ENCODE measurements at places on chromosomes 6 and 20. TPM values are rescaled to one million over a fixed set of nuclear protein-coding genes. Genes with fewer than 3 reads are reported as not detected.
A peak's percentile ranks its signal among the peaks of the same experiment; 100 is the strongest.

GRCh38 chr6:15562977-15563376 is 99.9 kb downstream of the DTNBP1 start:
- DNase-seq = no peak

DNA sequence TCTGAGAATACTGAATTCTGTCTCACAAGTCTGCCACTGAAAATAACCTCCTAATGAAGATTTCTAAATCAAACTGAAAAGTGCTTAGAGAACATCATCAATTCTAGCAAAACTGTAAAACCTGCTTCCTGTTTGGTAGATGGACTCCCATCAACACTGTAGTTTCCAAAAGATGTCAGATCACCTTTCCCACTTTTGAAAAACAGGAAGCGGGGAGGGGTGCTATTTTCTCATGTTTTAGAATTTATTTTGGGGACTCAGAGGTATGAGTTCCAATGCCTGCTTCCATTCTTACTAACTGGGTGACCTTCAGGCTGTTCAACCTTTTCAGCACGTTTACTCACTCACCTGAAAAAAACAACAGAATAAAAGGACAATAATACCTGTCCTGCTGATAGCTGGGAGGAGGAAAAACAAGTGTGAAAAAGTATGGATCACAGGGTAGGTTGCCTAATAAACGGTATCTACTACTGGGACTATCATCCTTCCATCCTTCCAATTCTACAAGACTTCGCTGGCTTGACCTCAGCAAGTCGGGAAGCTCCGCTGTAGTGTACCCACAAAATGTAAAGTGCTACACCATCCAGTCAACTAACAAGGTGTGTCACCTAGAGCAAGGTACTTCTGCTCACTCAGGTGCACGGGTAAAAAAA is 1.1 kb downstream of the ATP5F1E start:
- DNase-seq = no peak

Gene DEFB124
- not detected for total RNA-seq

Gene NFKBIE
- total RNA-seq = 5.4 TPM

GRCh38 chr20:19783966-19784401 is 25.9 kb downstream of the RIN2 start:
- DNase-seq = peak; percentile 56

DNA sequence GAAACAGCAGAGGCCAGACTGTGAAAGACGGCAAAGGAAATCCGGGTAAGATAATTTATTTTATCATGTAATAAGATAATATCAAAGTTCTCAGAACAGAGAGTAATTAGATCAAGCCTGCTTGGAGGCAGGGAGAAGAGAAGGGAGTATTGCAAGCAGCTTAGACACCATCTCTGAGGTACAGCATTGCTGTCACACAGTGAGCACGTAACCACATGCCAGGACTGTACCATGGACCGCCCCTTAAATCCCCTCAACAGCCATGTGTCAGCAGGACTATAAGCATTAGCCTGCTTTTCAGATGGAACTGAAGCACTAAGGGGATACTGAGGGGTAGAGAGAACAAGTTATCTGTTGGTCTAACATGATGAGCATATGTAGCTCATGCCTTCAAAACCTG is 141.5 kb downstream of the C6orf118 start:
- no peak for DNase-seq

GRCh38 chr6:7268362-7268761 is 44.6 kb downstream of the SSR1 start:
- DNase-seq = no peak

DNA sequence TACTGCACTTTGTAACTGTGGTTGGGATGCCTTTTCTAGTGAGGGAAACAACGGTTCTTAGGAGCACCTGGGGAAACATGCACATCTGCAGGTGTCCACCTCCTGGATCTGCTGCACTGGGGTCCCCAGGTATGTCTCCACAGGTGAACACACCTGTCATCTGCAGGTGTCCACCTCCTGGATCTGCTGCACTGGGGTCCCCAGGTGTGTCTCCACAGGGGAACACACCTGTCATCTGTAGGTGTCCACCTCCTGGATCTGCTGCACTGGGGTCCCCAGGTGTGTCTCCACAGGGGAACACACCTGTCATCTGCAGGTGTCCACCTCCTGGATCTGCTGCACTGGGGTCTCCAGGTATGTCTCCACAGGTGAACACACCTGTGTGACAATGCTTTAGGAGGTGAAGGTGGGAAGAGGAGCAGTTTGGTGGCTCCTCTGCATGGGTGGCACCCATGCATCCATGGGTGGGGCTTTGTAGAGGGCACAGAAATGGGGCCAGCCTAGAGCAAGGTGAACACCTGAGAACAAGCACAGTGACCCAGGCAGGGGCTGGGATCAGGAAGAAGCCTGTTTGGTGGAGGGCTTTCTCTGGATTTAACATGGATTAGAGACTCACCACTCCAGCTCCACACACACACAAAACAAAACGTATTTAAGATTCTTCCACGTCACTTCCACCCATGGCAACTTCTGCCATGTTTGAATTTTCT is 206.0 kb upstream of the CDH4 start:
- DNase-seq = no peak

GRCh38 chr6:170290296-170291128 is at the start of gene DLL1:
TSS of gene DLL1 (minus strand) at chr6:170291078. CDS start at chr6:170290139, 939 bp downstream.
- peak; percentile 28 for DNase-seq

- peak; percentile 82 for DNase-seq
Observed at GRCh38 chr20:44018259-44018941, 103.7 kb downstream of the TOX2 start.

- DNase-seq = no peak
Observed at GRCh38 chr20:61953037-61954021, 112.4 kb downstream of the TAF4 start.

DNA sequence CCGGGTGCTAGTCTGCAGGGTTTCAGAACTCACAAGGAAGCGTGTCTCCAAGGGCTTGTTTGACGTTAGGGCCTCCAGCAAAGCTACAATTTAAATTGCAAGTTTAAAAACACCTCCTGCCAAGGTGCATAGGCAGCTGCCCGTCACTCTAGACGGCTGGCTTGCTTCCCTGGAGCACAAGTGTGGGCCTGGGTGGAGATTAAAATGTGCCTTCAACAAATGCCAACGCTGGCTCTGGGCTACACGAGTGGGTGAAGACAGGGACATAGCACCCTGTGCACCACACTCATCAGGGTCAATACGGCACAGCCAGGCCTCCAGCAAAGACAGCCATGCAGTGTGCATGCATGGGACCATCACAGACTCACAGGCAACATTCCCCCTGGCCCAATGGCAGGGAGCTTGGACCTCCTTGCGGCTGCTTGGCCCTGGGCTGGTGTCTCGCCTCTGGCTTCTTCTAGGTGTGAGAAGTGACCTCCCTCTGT is 48.4 kb upstream of the FRMD1 start:
- no peak for DNase-seq
